GM12891 (cell line): ENCODE measurements at places on chromosomes 12 and 14.

GRCh38 chr14:35353409-35354172 is 51.0 kb downstream of the NFKBIA start:
- no peak for DNase-seq

DNA sequence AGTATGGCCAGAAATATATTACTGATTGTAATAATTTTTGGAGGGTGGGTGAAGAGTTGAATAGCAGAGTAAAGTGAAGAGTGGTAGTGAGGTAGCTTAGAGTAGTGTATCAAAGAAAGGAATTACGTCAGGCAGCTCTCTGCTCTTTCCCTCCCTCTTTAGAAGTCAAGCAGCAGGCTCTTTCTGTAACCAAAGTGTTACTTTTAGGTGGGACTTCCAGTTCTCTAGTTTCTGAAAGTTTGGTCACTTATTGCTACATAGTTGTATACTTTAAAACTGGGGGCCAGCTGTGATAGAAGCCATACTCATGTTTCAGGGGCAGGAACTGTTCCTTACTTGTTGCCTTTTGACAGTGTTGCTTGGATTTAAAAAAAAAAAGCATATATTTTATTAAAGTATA is 30.6 kb downstream of the ATF7IP start:
- no peak for DNase-seq

DNA sequence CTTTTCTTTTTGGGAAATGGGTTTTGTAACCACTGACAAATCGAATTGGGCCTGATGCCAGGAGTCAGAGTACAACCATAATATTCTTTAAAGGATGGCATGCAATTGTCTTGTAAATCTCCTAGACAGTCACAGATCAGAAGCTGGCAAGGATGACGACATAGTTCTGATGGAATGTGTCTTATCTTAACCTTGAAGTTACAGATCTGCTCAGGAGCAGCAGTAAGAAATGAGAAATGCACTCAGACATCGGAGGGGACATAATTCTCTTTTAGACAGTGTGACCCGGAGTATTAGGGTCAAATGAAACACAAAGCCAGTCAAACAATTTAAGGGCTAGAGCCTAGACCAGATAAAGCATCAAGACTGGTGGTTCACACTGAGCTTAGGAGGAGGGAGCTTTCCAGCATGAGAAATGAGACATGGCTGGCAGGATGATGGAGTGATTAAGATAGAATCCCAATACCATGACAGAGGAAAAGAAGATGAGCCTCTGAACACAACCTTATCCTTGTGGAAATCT is 17.5 kb downstream of the CBX5 start:
- no peak for DNase-seq

- no peak for DNase-seq
Measured at GRCh38 chr14:85336817-85337216, 193.1 kb upstream of the FLRT2 start.

DNA sequence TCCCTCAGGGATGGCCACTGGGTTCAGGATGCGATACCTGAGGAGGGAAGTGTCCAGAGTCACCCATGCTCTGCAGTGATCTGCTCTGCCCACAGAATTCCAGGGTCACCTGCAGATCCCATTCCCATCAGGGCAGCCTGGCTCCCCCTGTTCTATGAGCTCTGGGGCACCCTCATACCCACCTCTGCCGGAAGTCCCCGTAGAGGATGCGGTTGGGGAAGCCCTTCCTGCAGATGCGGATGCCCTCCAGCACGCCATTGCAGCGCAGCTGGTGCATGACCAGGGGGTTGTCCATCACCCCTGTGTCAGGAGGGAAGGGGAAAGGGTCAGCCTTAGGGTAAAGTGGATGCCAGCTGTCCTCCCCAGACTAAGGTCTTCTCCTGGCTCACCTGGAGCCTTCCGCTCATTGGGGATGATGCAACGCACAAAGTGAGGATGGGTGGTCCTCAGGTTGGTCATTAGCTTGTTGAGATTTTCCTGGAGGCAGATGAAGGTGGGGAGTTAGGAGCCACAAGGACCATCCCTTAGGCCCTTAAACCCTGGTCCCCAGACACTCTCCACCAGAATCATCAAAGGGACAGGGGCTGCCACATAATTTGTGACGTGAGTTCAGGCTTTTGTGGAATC is 11.2 kb downstream of the MYH6 start:
- DNase-seq: no peak

DNA sequence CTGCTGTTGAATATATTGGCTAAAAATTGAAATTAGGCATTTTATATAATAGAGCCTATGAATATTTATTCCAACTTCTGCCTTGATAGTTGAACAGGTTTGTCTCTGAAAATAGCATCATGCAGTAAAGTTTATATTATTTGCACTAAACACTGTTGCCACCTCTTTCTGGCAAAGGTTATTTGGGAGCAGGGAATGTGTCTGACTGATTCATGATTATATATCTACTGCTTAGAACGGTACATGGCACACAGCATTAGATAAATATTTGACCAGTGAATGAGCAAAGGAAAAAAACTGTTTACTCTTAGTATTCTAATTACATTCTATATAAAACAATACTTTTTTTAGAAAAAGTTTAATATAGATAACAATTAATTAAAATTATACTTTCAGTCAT is 123.1 kb upstream of the MGAT4C start:
- DNase-seq: no peak

DNA sequence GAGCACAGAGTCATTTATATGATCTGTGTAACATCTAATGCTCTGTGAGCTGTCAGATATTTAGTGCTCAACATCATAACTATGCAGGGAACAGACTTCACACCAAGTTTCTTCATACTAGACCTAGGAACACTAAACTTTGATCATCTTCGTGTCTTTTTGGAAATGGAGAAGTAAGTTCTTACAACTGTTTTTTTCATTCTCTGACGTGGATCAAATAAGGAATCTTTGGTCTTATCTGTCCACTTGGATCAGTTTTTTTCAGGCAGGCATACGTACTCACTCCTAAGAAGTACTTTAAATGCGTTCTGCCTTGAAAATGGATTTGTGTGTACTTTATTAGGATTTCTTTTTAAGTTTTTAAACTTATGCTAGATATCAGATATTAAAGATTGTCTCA is 191.0 kb downstream of the FBXL14 start:
- DNase-seq: no peak

GRCh38 chr12:105476616-105477015 is 146.1 kb downstream of the C12orf75 start:
- no peak for DNase-seq

DNA sequence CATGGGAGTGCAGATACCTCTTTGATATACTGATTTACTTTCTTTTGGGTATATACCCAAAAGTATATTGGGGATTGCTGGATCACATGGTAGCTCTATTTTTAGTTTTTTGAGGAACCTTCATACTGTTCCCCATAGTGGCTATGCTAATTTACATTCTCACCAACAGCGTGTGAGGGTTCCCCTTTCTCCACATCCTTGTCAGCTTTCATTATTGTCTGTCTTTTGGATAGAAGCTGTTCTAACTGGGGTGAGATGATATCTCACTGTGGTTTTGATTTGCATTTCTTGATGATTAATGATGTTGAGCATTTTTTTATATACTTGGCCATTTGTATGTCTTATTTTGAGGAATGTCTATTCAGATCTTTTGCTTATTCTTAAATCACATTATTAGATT is 44.1 kb upstream of the JDP2 start:
- no peak for DNase-seq

- no peak for DNase-seq
Measured at GRCh38 chr14:56630707-56631106, 51.1 kb downstream of the TMEM260 start.

GRCh38 chr12:49293056-49293956 is 1.6 kb upstream of the PRPH start:
- DNase-seq: no peak

DNA sequence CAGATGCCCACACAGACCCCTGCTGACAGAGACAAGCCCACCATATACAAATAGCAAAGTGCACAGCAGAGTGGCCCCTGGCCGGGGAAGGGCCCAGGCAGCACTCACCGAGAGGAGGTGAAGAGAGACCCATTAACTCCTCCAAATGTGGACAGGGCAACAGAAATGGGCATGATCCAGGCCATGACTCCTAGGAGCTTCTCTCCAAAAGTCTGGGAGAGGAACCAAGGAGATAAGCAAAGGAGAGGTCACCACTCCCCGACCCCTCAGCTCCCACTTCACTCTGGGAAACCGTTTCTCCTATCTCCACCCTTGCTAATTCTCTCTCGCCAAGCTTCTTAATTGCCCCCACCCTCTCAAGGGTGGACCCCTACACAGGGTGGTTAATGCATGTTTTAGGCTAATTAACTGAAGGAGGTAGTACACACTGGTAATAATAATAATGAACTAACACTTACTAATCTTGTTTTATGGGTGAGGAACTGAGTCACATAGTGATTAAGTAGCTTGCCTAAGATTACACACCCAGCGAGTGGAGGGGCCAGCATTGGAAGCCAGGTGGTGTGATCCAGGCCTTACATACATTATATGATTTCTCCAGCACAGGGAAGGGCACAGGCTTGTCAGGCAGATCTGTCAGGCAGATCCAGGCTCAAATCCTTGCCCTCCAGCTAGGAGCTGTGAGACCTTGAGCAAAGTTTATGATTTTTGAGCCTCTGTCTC is 18.9 kb upstream of the CEBPE start:
- no peak for DNase-seq

- no peak for DNase-seq
Measured at GRCh38 chr12:40819436-40820108, 127.3 kb downstream of the CNTN1 start.

- no peak for DNase-seq
Measured at GRCh38 chr14:92626041-92626440, 112.5 kb downstream of the RIN3 start.

DNA sequence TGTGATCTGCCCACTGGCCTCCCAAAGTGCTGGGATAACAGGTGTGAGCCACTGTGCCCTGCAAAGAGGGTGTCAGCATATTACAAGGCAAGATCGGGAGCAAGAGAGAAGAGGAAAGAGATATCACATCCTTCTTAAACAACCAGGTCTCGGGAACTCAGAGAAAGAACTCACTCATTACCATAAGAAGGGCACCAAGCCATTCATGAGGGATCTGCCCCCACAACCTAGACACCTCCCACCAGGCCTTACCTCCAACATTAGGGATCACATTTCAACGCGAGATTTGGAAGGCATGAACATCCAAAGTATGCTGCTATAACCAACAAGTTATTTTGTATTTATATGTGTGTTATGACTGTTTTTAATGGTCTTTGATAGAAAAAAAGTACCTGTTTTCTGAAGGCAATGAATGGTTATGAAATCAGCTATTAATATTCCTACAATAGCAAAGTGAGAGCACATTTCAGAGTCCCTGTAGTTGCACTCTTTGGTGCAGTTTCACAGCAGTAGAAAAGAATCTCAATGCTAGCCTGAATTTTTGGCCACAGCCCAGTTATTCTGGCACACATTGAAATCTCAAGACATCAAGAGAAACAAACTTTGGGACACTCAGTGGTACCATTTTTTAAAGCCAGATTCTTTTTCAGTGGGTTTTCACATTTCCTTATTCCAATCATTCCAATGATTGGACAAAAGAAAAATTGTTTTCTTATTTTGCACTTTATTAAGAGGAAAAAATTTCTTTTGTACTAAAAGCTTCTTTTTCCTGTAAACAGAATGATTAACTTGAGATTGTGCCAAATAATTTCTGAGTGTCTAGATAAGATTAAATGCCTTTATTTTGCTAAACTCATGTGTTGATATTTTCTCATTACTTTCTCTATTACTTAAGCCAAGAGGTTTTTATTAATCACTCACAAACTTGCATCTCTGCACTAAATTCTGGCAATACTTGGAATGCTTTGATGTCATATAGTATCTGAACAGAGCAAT is 582.6 kb upstream of the ATP2B1 start:
- no peak for DNase-seq

GRCh38 chr12:131114942-131115584 is 161.4 kb downstream of the ADGRD1 start:
- no peak for DNase-seq

- DNase-seq: no peak
Measured at GRCh38 chr14:34465069-34465859, 3.2 kb upstream of the SPTSSA start.

GRCh38 chr12:64192644-64193444 is 29.3 kb downstream of the KICS2 start:
- peak; percentile 25 for DNase-seq

GRCh38 chr14:24079491-24080141 is 8.3 kb downstream of the CPNE6 start:
- DNase-seq: no peak

DNA sequence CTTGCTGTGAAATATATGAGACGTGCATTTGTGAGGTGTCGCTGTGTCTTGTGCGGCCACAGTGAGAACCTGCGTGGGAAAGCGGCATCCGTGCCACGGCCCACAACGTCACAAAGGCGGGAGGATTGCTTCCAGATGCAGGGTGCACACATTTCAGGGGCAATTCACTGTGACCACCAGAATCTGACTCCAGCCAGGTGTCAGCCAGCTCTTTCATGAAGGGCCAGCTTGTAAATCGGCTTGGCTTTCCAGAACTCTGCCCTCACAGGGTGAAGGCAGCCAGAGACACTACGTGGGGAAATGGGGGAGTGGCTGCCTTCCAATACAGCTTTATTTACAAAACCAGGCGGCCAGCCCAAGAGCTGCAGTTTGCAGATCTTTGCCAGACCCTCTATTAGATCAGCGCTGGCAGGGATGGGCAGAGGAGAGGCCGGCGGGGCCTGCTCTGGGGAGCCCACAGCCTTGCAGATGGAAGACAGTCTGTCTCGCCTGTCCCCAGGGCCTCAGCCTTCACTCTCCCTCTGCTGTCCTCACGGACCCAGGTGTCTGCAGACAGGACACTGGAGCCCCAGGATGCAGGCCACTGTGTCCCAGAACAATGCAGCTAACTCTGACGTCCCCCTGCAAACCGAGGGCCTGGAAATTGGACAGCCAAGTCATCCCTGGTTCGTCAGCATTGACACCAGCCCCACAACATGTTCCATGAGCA is 53.5 kb downstream of the ADGRD1 start:
- no peak for DNase-seq

GRCh38 chr12:109518820-109519665 is 41.6 kb downstream of the UBE3B start:
- peak; percentile 50 for DNase-seq

- DNase-seq: no peak
Measured at GRCh38 chr14:86936556-86936955, 1056.4 kb downstream of the GALC start.
